ENCODE measurements at places on chromosomes 12 and 14. TPM values are rescaled to one million over a fixed set of nuclear protein-coding genes. Genes with fewer than 3 reads are reported as not detected.

Gene AACS
- total RNA-seq: 19.3 TPM

Gene CCDC38
- not detected for total RNA-seq

DNA sequence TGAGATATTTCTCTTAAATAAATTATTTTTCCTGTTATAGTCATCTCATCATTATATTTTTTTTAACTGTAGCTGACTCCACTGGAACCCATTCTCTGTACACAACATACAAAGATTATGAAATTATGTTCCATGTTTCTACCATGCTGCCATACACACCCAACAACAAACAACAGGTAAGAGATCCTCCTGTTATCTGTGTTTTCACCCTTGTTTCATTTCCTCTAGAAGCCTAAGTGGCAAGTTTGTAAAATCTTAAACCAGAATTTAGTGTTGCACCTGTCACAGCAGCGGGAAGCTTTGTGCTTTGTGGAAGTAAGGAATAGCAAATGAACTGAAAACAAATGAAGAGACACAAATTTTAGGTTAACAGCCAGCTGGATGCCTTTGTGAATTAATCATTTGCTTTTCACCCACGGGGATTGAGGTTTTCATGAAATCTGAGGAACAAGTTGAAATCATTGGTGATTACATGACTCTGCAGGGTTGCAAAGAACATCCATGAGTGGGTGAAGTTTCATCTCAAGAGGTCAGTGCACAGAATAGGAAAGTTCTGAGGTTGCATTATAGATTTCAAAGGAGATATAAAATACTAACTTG is 273.9 kb upstream of the RGS6 start:
- no peak for DNase-seq

GRCh38 chr12:5830111-5830510 is 114.9 kb downstream of the ANO2 start:
- no peak for DNase-seq

DNA sequence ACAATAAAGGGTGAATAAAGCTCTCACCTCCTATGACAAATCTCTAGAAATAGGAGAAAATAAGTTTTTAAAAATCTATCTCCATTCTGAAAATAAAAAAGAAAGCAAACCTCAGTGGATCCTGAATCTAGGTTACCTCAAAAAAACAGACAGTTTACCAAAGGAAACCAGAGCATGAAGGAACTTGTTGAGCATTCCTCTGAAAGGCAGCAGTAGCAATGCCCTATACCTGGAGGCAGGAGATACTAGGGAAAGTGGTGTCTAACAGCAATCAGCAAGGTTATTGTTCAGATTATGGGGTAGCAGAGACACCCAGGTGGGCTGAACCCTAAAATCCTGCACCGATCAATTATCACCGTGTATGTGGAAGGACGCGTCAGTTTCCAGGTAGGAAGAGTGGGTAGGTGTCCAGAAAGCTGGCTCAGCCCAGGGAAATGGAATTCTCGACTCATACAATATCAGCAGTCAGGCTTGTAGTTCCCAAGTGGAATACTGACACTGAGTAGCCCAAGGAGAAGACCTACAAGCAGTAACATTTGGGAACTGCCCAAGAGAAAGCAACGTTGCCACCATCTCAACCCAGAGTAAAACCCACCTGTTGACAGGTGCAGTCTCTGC is 128.3 kb downstream of the ST8SIA1 start:
- DNase-seq: no peak

- DNase-seq: no peak
These were observed 16.7 kb downstream of the NT5DC3 start for GRCh38 chr12:103824290-103824689.

GRCh38 chr12:2574355-2574935 is 220.3 kb upstream of the FKBP4 start:
- DNase-seq: no peak

GRCh38 chr12:132067182-132067581 is 76.9 kb downstream of the DDX51 start:
- no peak for DNase-seq

DNA sequence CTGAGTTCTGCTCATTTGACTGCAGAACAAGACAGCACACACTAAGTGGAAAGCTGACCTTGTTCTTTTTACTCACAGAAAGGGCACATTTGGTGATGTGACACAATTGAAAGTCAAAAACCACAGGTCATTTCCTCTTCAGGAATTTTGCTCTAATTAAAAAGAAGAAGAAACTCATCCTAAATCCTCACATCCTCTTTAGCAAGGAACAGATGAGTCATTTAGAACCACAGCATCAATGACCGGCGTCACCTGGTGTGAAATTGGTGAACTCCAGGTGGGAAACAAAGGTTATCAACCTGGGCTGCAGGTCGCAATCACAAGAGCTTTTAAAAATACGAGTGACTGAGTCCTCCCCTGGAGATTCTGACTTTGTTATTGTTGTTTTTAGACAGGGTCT is 2.9 kb upstream of the RNU6-8 start:
- no peak for DNase-seq

GRCh38 chr14:57991353-57991752 is 125.5 kb upstream of the SLC35F4 start:
- DNase-seq: no peak

DNA sequence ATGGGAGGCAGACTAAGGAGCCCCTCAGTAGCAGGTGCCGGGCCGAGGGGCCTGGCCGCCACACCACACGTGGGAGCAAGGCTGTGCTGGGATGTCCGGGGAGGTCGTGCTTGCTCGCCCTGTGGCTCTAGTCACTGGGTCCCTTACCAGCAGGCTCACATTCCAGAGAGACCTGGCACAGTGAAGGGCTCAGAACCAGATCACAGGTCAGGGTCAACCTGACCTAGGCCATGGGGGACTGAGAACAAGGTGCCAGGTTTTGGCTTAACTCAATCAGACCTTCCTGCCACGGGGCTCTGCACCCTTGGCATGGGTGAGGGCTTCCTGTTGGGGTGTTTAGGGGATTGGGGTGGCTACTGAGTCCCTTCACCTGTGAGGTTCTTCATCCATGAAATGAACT is 22.3 kb downstream of the DEGS2 start:
- DNase-seq: no peak

DNA sequence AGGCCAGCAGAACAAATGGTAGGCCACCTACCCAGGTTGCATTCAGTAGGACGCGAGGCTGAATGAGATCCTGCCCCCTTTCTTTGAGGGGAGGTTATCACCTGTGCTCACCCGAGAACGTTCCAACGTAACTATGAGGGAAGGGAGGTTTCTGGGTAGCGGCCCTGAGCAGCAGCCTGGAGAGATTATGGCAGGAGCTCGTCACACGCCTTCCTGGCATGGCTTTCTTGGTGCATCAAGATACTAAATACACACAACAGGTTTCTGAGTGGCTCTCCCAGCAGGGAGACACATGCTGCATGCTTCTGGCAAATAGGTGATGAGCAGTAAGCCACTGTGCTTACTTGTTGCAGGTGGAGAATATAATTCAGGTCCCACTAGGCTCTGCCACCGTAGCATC is 147.7 kb downstream of the CALM1 start:
- DNase-seq: no peak

- peak; percentile 64 for DNase-seq
These were observed 44.7 kb downstream of the GPHB5 start for GRCh38 chr14:63273717-63274655.

- no peak for DNase-seq
These were observed 96.1 kb downstream of the TMX1 start for GRCh38 chr14:51335961-51336723.

DNA sequence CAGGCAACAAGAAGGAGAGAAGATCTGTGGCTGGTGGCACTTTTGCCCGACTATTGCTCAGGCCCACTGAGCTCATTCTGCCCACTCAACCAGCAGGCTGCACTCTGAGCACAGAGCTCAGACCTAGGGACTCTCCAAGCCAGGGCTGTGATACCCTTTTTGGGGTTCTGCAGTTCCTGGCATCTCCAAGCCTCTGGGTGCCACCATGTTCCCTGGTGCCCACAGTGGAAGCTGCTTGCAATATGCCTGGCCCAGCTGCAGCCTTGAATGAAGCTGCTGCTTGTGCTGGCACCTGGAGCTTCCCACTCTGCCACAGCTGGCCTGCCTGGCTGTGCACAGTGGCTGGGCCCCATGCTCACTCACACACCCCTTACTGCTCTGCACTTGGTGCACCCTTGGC is 236.1 kb downstream of the ADGRD1 start:
- DNase-seq: no peak
